ENCODE measurements at places on chromosomes 4 and X.
A peak's percentile ranks its signal among the peaks of the same experiment; 100 is the strongest.

DNA sequence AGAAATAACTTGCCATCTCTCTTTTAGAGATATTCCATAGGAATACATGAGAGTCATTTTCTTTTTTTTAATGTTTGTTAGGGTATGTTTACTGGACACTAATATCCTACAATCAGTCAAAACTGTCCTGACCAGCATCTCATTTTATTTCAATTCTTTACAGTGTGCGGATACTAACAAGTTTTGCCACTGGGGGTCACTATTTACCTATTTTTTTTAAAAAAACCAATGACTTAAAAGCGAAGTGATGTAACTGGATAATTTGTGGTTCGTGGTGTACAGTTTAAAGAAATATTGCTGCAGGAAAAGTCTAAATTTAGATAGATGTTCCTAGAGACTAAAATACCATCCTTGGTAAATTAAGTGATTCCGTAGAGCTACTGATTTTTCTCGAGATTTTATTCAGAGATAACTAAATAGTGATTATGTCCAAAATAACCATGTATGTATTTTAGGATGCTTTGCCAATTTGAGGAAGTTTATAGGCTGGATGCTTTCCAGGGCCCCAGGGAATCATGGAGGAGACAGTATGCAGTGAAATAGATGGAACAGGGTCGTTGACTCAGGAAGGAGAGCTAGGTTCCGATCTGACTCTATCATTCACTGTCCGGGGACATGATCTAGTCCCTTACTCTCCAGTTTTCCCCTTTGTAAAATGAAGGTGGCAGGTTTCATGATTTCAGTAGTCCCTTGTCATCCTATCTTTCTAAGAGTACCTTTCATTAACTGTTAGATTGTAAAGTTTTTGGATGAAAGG lies 34.0 kb upstream of the GNPDA2 start:
- DNase-seq: peak; percentile 28

DNA sequence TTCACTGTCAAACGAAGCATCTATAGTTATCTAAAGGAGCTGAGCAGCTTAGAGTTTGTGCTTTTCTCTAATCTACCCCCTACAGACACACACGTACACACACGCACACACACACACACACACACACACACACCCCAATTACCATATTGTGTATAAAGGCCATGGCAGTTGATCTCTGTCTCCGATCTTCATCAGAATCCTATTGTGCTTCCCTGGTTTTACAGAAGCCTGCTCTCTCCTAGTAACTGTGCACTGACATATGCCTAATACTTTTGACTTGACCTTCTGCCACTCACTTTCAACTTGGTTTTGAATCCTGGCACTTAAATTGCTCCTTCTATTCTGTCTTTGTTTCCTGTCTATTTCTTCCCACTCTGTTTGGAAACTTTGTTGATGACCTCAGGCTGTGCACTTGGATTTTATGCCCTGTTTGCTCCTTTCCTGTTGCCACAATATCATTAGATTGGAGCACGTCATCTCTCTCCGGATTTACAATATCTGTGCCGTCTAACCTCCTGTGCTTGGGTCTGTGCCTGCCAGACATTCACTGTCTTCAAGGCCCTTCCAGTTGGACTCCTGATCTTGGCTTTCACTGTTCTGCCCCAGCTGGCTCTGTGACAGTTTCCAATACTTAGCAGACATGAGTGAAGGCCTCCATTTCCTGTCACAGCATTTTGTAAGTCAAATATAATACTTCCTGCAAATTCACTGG lies 928.1 kb downstream of the FAT4 start:
- no peak for DNase-seq

DNA sequence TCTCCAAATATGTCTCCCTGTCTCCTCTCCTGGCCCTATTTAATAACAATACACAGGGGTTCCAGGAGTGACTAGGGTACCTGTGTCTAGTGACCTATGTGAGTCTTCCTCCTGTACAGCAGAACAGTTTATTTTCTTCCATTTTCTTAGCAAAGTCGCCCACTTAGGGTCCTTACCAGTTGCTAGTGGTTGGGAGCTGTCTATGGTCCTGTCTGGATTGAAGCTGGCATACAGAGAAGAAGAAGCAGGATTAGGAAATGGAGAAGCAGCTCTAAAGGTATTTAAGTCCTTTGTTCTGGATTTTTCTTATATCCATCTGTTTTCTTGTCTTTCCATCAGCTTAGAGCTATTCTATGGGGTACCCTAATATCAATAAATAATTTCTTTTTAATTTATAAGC lies 587.1 kb upstream of the CPEB2 start:
- DNase-seq: no peak

DNA sequence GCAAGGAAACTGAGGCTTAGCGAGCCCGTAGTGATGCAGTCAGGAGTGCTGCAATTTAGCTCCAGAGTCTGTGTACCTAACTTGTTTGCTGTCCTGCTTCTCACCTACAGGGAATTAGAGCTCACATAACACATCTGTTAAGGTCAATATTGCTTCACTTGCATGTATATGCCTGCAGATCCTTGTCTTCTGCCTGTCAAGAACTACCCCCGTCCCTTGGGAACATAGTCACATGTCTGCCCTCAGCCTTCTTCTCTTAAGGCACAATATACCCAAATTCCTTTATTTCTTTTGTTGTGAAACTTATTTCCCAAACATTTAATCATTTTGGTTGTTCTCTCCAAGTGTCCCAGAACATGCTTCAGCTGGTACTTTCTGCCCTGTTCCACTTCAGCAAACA lies 103.3 kb upstream of the LEF1 start:
- DNase-seq: no peak

DNA sequence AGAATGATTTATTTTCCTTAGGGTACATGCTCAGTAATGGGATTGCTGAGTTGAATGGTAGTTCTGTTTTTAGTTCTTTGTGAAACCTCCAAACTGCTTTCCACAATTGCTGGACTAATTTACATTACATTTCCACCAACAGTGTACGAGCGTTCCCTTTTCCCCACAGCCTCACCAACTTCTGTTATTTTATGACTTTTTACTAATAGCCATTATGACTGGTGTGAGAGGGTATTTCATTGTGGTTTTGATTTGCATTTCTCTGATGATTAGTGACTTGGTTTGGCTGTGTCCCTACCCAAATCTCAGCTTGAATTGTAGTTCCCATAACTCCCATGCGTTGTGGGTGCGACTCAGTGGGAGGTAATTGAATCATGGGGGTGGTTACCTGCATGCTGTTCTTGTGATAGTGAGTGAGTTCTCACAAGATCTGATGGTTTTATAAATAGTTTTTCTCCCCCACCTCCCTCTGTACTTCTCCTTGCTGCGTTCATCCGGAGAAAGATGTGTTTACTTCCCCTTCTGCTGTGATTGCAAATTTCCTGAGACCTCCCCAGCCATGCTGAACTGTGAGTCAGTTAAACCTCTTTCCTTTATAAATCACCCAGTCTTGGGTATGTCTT lies 95.1 kb downstream of the GBA3 start:
- DNase-seq: no peak

- DNase-seq: peak; percentile 62
Measured at GRCh38 chr4:7938609-7939376, 868 bp downstream of the AFAP1 start.

DNA sequence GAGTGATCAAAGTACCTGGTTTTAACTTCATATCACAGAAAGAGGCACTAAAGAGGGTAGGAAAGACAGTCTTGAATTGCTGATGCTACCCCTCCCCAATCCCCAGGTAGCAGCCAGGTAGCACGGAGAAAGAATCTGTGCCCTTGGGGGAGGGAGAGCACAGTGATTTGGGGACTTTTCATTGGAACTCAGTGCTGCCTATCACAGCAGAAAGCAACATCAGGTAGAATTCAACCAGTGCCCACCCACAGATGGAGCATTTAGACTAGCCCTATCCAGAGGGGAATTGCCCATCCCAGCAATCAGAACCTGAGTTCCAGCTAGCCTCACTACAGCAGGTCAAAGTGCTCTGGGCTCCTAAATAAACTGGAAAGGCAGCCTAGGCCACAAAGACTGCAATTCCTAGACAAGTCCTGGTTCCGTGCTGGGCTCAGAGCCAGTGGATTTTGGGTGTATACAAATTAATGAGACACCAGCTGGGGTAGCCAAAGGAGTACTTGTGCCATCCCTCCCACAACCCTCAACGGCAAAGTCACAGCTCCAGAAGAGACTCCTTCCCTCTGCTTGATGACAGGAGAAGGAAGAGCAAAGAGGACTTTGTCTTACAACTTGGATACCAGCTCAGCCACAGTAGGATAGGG lies 228.1 kb downstream of the THOC2 start:
- no peak for DNase-seq

- DNase-seq: no peak
Measured at GRCh38 chr4:185767528-185767927, 44.5 kb downstream of the SORBS2 start.

- DNase-seq: no peak
Measured at GRCh38 chr4:176762661-176763308, 29.9 kb downstream of the VEGFC start.

GRCh38 chr4:136863756-136864155 lies 668.5 kb downstream of the PCDH18 start:
- DNase-seq: no peak

DNA sequence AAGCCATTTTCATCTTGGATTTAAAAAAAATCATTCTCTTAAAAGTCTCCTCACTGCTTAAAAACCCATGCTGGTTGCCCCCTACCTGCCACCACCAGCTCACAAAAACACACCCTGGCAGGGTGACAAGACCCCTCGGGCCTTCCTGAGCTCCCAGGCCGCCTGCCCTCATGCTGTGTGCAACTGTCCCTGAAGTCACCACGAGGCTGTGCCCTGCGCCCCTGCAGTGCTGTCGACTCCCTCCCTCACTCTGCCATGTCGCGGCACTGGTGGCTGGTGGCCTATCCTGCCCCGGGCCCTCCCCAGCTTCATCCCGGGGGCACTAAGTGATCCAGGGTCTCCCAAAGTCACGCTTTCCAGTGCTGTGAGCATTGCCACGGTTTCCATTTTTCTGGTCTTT lies 46.3 kb upstream of the ADRA2C start:
- DNase-seq: no peak

DNA sequence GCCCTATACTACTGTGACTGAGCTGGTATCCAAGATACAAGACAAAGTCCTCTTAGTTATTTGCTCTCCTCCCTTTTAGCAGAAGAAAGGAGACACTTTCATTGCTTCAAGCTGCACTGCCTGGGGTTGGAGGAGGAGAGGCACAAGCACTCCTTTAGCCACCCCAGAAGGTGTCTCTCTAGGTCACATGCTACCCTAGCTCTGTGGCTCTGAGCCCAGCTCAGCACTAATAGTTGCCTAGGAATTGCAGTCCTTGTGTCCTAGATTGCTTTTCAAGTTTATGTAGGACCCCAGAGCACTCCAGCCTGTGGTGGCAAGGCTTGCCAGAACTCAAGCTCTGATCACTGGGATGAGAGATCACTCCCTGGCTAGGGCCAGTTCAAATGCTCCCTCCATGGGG lies 24.4 kb upstream of the LHFPL1 start:
- no peak for DNase-seq

GRCh38 chr4:5812506-5813229 lies 80.2 kb downstream of the CRMP1 start:
- DNase-seq: peak; percentile 84

GRCh38 chrX:1483843-1484637 lies 31.3 kb upstream of the ASMTL start:
- DNase-seq: no peak

GRCh38 chr4:1195109-1195671 lies 22.8 kb upstream of the SPON2 start:
- no peak for DNase-seq

DNA sequence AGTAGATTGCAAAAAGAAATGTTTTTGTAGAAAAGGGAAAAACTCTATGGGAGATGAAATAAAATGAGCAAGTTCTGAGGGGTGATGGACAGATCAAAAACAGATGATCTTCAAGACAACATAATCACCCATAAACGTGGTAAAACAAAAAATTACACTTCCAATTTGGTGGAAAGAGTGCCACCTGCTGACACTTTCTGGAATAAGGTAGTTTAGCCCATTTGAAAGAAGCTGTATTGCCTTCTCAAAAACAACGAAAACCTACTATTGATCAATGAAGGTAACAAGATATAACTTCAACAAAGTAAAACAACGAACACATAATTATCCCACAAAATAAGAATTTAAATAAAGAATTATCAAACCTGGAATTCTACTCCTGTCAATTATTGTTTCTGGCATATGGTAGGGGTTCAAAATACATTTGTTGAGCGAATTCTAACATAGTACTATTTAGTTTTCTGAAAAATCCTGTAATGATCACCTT lies 2.5 kb downstream of the COQ2 start:
- DNase-seq: peak; percentile 56

DNA sequence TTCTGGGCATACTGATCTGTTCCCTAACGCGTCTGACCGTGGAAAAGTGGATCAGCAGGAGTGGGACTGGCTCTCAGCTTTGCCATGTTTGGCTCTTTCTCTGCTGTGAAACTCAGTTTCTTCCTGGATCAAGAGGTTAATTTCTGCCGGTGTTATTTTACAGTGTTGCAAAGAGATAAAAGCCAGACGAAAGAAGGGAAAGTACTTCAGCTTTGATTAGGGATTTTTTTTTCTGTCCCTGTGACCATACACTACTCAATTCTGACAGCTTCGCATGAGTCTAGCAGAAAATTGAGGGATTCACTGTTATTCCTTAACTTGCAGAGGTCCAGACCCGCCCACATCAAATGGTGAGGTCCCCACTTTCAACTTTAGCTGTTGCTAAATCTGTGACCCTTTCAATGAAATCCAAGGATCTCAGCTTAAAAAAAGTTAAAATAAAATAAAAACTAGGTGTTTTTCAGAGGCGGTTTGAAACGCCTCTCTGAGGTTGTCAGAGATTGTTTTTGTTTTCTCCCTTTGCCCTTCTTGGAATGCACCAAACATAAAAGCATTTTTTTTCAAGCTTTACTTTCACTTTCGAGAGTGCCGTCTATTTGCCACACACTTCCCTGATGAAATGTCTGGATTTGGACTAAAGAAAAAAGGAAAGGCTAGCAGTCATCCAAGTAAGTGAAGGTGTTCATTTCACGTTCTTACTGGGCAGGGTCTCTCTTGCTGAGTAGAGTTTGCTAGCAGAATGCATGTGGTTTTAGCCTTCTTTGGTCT lies at the start of gene TLR3:
TLR3 (plus strand) TSS at position 576 of the 768 bp plus-strand sequence. CDS start 7,464 bp downstream, outside the sequence.
- peak; percentile 33 for DNase-seq

DNA sequence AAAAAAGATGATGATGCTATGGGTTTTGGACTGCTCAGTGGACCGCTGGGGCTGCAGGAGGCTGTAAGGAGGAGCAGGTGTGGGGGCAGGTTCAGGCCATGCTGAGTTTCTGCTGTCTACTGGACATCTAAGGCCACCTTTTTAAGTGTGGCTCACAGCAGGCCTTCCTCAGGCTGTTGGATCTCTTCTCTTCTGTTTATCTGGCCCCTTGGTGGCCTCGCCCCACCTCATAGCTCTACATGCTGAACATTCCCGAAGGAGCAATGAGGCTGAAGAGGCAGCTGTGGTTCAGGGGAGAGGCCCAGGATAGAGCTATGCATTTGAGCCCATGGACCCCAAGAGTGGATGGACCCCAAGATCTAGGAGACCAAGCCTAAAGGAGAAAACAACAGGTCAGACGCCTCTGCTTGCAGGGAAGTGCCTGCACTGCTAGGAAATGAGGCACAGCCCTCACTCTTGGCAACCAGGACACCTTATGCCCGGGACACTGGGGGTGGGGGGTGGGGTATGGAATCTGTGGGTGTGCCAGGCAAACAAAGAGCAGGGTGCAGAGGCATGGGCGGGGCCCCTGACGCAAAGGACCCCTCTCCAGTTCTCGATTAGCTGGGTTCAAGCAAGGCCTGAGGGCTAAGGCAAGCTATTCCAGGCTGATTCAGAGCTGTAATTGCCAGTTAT lies 168.9 kb downstream of the BCOR start:
- DNase-seq: no peak

All from AG08395 (cell line).